Activated T-cell treated with anti-CD3 and anti-CD28 coated beads, Interleukin-2, amount 50 U/mL, for 72 hours (primary cell): ENCODE measurements at places on chromosomes 2 and 18. TPM values are rescaled to one million over a fixed set of nuclear protein-coding genes. Genes with fewer than 3 reads are reported as not detected.

DNA sequence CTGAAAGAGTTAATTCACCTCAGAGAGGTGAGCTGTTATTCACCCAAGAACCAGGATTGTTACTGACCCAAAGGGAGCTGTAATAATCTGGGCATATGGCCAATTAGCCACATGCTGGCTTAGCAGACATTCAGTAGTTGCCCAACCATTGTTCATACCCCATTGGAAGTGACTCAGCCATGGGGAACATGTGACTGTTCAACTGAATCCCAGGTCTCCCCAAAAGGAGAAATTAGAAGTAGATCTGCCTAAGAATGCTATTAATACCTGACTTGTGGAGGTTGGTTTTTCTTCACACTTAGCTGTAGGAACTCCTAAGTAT lies 272.6 kb upstream of the UBE2E3 start:
- no peak overlapping the region for H3K4me3 ChIP-seq
- no peaks in the 10 kb centered on the region for H3K4me1 ChIP-seq
- peaks cover 7% of the 10 kb centered on the region for H3K27me3 ChIP-seq

- peaks cover 4% of the 10 kb centered on the region for H3K36me3 ChIP-seq
- H3K27me3 ChIP-seq, result no peaks in the 10 kb centered on the region
- peak overlapping the region; percentile 60 for H3K27ac ChIP-seq
- H3K4me3 ChIP-seq, result no peak overlapping the region
- peaks cover 52% of the 10 kb centered on the region for H3K4me1 ChIP-seq
Observed at GRCh38 chr18:47876813-47877212, 53.6 kb downstream of the SMAD2 start.

The CTAGE1 gene
- total RNA-seq, result not detected

The LYG2 gene
- total RNA-seq, result not detected

The YPEL5 gene
- total RNA-seq, result 94.3 TPM

The MDH1B gene
- total RNA-seq, result 0.96 TPM

DNA sequence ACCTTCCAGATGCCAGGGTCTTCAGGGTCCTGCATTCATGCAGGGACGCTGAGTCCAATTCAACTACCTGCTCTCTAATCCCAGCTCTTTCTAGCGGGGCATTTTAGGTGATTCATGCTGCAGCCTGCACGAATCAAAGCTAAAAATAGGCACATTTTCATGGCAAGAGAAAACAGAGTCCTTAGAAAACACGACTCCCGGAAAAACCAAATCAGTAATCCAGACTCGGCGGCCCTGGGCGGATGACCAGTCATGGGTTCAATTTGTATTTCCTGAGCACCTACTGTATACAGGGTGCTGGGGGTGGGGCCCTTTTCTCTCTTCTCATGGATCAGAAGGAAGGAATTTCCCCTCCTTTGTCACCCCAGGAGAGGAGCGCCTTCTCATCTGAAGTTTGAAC lies 64.4 kb downstream of the LONRF2 start:
- H3K4me3 ChIP-seq, result no peak overlapping the region
- no peak overlapping the region for H3K27ac ChIP-seq
- H3K36me3 ChIP-seq, result no peaks in the 10 kb centered on the region

DNA sequence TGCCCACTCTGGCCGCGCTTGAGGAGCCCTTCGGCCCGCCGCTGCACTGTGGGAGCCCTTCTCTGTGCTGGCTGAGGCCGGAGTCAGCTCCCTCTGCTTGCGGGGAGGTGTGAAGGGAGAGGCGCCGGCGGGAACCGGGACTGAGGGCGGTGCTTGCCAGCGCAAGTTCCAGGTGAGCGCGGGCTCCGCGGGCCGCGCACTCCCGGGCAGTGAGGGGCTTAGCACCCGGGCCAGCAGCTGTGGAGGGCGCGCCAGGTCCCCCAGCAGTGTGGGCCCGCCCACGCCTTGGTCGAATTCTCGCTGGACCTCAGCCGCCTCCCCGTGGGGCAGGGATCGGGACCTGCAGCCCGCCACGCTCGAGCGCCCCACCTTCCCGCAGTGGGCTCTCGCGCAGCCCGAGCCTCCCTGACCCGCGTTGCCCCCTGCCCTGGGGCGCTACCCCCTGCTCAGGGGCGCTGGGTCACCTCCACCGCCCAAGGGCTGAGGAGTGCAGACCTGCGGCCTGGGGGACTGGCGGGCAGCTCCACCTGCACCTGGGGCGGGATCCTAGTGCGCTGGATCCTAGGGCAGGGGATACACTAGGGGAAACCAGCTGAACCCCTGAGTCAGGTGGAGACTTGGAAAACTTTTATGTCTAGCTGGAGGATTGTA lies 97.3 kb downstream of the CD8B2 start:
- no peaks in the 10 kb centered on the region for H3K36me3 ChIP-seq
- DNase-seq, result no peak
- H3K4me1 ChIP-seq, result peaks cover 28% of the 10 kb centered on the region
- H3K27me3 ChIP-seq, result peaks cover 27% of the 10 kb centered on the region
- H3K4me3 ChIP-seq, result no peak overlapping the region

The KCNIP3 gene
- not detected for total RNA-seq

DNA sequence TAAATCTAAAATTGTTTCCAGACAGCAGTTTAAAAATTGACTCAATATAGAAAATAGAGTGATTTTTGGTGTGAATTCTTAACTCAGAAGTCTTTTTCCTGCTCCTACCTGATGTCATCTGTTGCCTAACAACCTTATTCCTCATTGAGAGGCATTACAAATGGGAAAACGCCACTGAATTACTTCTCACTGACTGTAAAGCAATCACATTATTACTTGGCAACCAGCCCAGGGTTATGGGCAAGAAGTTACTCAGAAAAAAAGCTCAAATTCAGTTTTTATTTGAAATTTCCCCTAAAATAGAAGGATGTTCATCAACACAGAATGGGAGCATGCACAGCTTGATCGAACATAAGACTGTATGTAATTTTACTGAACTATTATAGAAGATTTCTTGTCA lies 201.8 kb upstream of the GULP1 start:
- H3K4me3 ChIP-seq, result no peak overlapping the region
- H3K27me3 ChIP-seq, result no peaks in the 10 kb centered on the region
- no peak overlapping the region for H3K27ac ChIP-seq
- no peak for DNase-seq
- no peaks in the 10 kb centered on the region for H3K4me1 ChIP-seq
- no peaks in the 10 kb centered on the region for H3K36me3 ChIP-seq

DNA sequence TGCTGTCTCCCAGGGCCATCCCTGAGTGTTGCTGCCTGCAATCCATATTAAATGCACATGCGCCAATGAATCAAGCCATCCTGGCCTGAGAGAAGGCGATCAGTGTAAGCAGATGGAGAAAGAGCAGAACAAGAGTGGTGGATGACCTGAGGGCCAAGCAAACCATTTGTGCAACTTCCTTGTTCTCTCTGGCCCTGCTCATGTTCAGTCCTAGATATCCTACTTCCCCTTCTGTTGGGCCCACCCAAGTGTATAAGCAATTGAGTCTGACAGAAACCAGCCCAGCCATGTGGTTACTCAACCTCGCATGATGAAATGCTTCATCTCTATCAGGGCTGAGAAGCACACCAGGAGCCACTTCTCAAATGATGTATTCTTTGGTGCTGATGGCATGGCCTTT lies 383.1 kb upstream of the ID2 start:
- H3K27me3 ChIP-seq, result peaks cover 8% of the 10 kb centered on the region
- DNase-seq, result no peak
- peaks cover 16% of the 10 kb centered on the region for H3K36me3 ChIP-seq
- H3K27ac ChIP-seq, result no peak overlapping the region
- peaks cover 69% of the 10 kb centered on the region for H3K4me1 ChIP-seq

The PLGLB1 gene
- 5.7 TPM for total RNA-seq
